Activated T-helper 1 cell treated with anti-CD3 and anti-CD28 coated beads, Interleukin-2, amount 50 U/mL, for 16 hours (primary cell): ENCODE measurements at places on chromosomes 1 and 21.

DNA sequence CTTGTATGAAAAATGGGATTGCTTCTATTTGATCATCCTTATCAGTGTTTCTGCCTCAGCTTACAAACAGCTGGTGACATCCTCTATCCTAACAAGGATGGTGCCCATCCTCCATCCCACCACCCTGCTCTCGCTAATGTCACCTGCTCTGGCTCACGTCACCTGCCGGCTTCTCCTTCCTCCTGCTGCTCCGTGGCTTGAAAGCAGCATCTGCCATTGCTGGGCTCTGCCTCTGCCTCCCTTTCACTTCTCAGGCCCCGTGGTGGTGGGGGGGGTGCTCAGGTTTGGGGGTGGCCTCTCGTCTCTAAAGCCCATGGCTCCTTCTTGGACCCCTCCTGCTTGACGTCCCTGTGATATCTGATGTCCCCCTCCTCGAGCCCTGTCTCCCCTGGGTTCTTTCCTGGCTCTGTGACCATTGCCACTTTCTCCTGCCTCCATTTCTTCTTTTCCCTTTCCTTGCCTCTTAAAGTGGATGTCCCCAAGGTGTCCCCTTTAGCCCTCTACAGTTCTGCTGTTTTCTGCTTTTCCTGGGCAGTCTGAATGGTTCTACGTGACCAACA is 135.5 kb upstream of the ERRFI1 start:
- DNase-seq, result no peak

GRCh38 chr1:10084045-10084444 is 51.3 kb downstream of the UBE4B start:
- DNase-seq, result no peak

GRCh38 chr1:19814681-19815503 is at the start of gene RNF186:
TSS of gene RNF186 (minus strand) at chr1:19815283. CDS start at chr1:19815101, 182 bp downstream.
- DNase-seq, result no peak

DNA sequence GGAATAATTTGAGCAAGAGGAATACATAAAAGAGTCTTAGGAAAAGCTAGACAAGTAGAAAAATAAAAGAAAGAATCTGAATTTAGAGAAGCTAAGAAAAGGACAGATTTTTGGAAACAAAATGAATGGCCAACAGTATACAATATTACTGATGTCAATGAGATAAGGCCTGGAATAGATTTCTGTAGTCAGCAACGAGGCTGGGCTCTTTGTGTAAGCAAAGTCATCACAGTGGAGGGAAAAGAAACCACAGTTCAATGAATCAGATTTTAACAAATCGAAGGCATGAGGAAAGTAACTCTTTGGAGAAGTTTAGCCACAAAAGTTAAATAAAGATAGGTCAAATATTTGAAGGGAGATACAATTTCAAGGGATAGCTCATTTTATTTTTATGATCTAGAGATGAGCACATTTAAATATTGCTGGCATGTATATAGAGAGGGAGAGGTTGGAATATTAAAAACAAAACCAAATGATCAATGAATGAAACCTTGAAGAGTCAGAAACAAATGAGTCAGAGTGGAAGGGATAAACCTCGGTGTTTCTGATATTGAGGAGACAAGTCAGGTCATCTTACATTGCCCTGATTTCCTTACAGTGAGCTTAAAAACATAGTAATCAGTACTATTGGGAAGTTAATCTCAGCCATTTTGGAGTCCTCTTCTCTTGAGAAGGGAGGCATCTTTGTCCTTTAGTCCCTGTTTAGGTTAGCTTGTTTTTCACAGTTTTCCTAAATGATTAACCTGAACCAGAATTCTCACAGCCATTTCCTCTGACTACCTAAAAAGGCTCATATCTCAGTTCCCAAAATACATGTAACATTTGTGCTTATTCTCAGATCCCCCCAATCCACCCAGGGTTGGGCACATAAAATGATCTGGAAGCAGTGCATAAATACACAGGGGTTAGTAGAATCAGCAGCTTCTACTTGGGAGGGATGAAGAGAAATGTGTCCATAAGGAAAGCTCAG is 620.0 kb upstream of the B3GALT2 start:
- no peak for DNase-seq

DNA sequence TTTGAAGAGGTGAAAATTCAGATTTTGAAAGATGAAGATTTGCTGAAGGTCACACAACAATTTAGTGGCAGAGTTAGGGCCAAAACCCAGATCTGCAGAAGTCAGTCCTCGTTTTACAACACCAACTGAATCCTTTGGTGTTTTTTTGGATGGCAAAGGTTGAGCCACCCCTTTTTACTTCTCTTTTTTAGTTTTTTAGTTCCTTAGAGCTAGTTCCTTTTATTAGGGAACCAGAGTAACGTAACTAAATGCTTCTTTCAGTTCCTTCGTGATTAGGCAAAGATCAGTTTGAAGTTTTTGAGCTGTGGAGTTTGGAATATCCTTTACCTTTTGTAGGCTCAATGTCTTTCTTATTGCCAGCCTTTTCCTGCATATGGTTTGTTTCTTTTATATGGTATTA is 67.9 kb upstream of the ARID1A start:
- DNase-seq, result no peak

GRCh38 chr1:197429372-197429771 is 161.3 kb downstream of the CRB1 start:
- no peak for DNase-seq

DNA sequence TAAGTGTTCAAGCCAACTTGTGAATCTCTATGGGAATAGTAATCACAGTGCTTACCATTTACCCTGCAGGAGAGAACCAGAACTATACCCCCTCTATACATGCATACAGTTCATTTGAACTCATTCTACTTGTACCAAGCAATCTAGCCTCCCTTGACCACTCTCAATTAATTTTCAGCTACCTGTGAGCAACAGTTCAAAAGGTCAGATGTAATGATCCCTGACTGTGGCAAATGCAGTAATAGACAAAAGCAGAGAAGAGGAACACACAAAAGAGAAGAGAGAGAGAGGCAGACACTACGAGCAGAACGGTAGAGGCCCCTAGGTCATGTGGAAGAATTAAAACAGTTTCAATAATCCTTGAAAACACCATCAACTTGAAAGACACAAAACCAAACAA is 52.8 kb downstream of the FMO4 start:
- no peak for DNase-seq

- no peak for DNase-seq
These were observed 32.1 kb upstream of the PAXBP1 start for GRCh38 chr21:32803651-32804050.

GRCh38 chr1:15409388-15410222 is at the start of gene EFHD2:
TSS of gene EFHD2 (plus strand) at chr1:15409888. CDS start at chr1:15409972, 84 bp downstream.
- peak; percentile 80 for DNase-seq

DNA sequence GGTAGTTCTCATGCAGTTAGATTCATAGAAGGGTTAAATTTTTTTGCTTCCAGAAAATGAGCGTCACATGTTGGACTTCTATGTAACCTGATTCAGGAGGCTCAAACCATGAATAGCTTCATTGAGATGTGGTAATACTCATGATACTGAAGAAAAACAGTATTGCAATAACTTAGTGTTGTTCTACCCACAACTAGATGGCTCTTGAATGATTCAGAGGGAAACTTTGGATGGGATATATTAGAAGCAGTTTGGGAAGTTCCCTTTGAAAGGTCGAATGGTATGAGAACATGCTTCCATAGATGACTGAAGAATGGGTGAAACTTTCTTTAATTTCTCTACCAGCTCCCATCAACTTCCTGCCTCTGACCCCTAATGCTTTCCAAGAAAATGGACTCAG is 211.7 kb upstream of the PTGFR start:
- DNase-seq, result no peak

DNA sequence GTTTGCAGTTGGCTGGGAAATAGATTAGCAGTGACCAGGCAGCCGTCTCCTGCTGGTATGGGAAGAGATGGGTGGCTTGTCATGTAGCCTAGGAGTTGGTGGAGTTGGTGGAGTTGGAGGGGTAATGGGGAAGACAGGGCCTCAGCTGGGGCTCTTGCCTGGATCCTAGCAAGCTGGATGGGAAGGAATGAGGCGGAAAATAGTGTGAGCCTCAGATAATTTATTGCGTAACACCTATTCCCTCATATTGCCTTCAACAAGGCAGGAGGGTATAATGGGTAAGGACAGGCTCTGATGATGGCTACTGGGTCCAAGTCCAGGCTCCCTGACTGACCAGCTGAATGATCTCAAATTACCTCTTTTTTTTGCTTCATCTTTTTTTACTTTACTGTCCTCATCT is 12.6 kb downstream of the MAP7D1 start:
- DNase-seq, result no peak

- DNase-seq, result no peak
These were observed 71.0 kb upstream of the WDR26 start for GRCh38 chr1:224505454-224506093.

DNA sequence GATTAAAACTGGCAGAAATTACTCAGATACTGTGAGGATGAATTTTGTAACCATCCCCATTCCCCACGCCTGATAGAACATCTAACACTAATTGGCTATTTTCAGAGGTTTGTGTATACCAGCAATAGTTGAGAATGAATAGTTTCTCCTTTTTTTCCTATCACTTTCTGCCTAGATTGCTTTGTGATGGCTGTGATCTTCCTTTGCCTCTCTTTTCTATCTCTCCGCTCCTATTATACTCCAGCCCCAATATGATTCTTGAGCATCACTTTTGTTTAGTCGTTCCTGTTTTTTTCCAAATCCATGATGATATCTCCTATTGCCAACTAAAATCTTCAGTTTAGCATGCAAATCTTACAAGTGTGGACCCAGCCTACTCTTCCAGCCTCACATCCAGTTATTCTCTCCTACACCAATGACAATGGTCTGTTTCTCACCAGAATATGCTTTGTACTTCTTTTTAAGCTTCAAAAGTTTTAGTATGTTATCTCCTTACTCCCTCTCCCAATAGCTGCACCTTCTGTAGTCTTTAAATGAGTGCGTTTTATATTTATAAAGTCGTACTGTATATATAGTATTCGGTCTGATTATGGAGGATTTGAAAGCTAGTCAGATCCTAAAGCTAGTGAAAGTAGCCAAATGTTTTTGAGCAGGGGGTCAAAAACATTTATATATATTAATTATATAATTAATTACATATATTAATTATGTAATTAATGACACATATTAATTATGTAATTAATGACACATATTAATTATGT is 25.2 kb downstream of the MAGI3 start:
- no peak for DNase-seq

DNA sequence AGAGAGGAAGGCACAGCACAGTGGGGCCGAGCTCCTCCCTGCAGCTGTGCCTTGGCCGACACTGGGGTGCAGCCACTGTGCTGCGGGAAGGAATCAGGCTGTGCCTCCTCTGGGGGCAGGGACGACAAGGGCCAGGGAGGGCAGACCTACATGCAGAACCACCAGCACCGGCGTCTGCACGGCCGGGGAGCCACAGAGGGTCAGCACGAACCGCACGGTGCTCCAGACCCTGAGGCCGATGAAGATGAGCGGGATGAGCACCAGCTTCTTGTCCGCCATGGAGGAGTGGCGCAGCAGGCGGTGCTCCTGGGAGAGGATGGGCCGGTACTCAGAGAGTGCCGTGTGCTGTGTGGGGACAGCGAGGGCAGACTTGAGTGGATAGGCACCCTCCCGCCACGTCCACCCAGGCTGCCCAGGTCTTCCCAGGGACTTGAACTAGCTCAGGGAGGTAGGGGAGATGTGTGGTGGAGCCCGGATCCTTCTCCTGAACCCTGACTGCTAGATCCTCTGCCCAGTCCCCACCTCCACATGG is 23.5 kb downstream of the GPR157 start:
- DNase-seq, result no peak

- DNase-seq, result no peak
These were observed 604.6 kb downstream of the LRRIQ3 start for GRCh38 chr1:73593364-73593763.

DNA sequence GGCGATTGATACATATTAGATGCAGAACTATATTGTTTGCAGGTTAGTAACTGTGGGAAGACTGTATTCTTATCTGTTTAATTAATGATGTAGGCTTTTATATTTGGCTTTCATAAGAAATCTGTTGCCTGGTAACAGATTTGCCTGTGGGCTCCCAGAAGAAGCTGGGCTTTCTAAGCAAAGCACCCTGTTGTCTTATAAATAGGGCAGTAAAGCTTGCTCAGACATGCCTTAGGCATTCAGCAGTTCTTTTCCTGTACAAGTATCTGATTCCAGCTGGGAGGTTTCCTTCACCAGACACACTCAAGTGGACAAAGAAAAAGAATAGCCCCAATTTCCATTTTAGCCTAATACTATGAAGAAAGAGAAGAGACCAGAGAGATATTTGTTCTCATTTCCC is 524.0 kb downstream of the LRRIQ3 start:
- no peak for DNase-seq

- DNase-seq, result no peak
These were observed 3.9 kb upstream of the CD1C start for GRCh38 chr1:158285756-158286241.

- no peak for DNase-seq
These were observed at the start of gene RASAL2 for GRCh38 chr1:178093951-178094738. TSS of gene RASAL2 (plus strand) at chr1:178094104. CDS start at chr1:178094493, 389 bp downstream.

DNA sequence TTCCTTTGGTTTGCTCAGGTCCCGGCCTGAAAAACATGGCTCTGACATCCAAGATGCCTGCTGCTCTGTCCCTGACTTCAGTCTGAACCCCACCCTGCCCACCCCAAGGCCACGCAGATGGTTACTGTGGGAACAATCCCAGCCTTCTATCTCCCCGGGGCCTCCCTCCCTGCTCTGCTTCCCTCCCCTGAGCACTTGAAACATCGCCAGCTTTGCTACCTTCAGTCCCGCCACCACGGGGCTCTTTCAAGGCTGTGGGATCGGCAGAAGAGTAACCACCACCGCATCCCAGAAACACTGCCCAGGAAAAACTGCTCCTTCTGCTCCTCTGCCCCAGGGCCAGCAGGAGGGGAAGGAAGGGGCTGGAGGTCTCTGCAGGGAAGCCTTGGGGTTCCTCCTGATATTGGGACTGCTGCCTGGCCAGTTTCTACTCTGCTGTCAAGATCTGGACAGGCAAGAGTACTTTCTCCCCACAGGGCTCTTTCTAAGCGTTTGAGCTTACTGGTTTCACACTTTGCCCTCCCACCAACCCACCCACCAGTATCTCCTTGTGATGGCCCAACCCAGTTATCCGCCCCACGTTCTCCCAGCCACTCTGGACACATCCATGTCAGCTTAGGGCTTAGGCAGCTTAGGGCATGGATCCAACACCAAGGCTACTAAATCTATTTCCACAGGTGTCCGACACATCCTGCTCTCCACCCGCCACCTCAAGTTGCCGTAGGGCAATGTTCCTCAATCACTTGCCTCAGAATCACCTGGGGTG is 8.4 kb downstream of the ETNK2 start:
- DNase-seq, result no peak

- no peak for DNase-seq
These were observed 61.5 kb downstream of the HSPG2 start for GRCh38 chr1:21875621-21876063.

- DNase-seq, result no peak
These were observed 10.6 kb upstream of the HLCS start for GRCh38 chr21:36976882-36977651.

- no peak for DNase-seq
These were observed 341.5 kb downstream of the KCNH1 start for GRCh38 chr1:210792250-210793102.
